ENCODE measurements at places on chromosomes 3 and 15. TPM values are rescaled to one million over a fixed set of nuclear protein-coding genes. Genes with fewer than 3 reads are reported as not detected.

DNA sequence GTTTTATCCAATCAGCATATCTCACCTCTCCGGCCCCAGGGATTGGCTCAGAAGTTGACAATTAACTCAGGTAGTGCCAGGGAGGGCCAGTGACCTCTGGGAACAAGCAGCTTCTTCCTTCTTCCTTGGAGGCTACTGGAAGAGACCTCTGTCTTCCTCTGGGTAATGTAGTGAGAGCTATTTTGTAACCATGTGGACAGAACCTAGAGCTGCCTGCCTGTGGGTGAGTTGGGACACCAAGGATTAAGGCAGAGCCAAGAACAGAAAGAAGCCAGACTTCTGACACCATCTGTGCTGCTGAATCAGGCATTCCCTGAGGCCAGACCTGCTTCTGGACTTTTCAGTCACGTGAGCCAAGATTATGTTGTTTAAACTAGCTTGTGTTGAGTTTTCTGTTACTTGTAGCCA, 5.9 kb upstream of the NDUFAF1 start:
- DNase-seq, result no peak

DNA sequence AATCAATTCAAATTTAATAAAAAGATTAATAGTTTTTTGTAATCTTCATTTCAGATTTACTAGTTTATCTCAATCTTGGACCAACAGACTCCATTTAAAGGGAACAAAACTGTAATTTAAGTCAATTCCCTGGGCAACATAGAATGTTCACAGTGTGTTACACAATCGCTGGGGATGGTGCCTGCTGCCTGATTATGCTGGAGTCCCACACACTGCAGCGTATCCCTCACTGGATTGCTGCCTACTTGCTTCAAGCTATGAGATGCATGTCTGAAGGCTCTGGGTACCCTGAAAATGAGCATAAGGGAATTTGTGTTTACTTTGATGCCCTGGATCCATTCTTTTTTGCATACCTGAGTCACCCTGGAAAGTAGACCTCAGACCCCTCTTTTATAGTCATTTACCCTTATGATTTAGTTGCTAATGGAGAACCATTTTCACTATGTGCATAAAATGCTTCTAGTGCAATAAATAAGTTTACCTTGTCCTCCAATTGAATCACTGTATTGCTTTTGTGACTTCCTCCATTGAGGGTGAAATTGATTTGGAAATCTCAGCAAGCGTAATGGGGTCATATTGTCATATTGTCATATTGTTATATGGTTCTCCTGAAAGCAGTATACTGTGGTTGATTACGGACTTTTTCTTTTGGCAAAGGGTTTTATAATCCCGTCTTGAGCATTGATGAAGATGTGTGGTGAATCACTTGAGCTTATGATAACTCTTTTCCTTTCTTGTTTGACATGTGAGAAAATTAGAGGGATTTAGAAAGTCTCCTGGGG, 35.9 kb downstream of the ITPR1 start:
- no peak for DNase-seq

DNA sequence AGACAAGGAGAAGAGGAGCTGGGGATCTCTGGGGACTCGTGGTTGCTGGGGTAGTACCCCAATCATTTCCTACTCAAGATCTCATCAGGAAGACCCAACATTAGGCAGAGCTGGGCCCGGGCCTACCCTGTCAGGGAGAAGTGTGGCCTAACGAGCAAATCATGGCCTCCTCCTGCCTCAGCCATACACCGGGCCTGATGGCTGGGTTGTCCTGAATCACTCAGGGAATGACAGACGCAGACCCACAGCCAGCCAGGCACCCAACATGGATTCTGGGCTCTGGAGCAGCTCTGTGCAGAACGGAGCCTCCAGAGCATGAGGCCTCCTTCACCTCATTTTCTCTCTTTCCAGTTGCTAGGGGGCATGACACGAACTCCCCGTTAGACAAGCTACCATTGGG, 19.7 kb downstream of the ITGA11 start:
- no peak for DNase-seq

SH2D7 gene
- not detected for total RNA-seq

MED12L gene
- total RNA-seq, result 6.2 TPM

- DNase-seq, result no peak
These were observed 89.8 kb downstream of the ARHGEF26 start for GRCh38 chr3:154210986-154211385.
